GM12864 (cell line): ENCODE measurements at places on chromosomes 7 and 10.

GRCh38 chr10:133165556-133166503 lies 5.8 kb downstream of the KNDC1 start:
- DNase-seq = no peak

DNA sequence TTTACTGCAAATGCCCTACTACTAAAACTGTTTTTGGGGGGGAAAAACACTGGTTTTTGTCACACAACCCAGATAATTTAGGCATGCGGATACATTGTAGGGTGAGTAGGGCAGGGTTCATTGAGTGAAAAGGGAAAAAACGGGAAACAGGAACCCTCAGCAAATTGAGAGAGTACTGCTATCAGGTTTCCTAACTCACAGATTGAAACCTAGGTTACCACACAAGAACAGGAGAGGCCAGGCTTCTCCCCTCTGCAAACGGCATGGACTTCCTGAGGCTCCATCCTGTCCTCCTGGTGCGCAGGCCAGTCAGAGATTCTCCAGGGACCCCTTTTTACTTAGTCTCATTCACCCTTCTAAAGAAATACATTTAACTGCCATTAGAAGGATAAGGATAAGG lies 30.6 kb downstream of the AVL9 start:
- DNase-seq = no peak

GRCh38 chr7:38318803-38319416 lies 45.5 kb upstream of the TARP start:
- peak; percentile 31 for DNase-seq

DNA sequence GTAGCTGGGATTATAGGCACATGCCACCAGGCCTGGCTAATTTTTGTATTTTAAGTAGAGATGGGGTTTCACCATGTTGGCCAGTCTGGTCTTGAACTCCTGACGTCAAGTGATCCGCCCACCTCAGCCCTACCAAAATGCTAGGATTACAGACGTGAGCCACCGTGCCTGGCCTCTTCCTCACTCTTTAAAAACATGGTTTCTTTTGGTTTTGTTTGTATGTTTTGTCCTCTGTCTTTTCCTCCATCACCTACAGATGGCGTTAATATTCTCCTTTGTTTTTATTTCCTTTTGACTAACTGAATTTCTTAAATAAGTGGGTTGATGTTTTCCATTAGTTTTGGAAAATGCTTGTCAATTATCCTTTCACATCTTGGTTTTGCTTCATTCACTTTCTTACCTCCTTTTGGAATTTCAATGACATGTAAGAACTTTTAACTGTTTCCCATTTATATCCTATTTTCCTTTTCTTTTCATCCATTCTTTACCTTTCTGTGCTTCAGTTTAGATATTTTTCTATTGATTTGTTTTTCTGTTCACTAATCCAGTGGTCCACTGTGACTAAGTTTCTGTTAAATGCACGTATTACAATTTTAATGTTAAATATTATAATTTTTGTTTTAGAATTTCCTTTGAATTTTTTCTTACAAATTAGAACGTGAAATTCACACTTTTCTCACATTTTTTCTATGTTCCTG lies 104.1 kb downstream of the ZNF467 start:
- DNase-seq = no peak

GRCh38 chr10:28897617-28898464 lies 220.5 kb downstream of the BAMBI start:
- no peak for DNase-seq

DNA sequence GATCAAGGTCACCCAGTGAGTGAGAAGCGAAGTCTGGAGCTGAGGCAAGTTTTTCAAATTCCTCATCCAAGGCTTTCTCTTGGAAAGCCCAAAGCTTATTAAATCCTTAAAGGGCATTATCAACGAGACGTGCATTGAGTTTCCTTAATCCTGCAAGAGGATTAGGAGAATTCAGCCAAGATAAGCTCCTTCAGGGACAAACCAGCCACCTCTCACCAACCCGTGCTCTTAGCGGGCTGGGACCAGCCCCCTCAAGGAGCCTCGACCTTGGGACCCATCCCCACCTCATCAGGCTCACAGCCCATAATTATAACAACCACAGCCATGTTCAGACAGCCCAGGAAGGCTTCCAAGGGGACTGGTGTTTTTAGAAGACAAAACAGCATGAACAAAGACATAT lies 12.0 kb upstream of the SLC29A4 start:
- DNase-seq = no peak

DNA sequence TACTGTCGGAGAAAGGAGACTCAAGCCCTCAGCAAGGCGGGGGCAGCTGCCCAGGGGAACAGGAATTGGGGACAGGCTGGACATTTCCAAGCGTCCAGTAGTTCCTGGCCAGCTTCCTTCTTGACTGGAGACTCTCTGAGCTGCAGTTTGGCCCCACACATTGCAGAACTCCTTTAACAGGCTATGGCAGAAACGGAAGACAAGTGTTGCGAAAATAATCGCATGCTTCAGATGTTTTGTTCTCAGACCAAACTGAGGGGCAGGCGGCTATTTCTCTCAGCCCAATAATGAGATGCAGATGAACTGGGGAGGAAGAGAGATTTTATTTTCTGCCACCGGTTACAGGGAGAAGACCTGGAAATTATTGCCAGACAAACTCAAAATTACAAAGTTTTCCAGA lies 88.0 kb upstream of the PFKP start:
- no peak for DNase-seq

DNA sequence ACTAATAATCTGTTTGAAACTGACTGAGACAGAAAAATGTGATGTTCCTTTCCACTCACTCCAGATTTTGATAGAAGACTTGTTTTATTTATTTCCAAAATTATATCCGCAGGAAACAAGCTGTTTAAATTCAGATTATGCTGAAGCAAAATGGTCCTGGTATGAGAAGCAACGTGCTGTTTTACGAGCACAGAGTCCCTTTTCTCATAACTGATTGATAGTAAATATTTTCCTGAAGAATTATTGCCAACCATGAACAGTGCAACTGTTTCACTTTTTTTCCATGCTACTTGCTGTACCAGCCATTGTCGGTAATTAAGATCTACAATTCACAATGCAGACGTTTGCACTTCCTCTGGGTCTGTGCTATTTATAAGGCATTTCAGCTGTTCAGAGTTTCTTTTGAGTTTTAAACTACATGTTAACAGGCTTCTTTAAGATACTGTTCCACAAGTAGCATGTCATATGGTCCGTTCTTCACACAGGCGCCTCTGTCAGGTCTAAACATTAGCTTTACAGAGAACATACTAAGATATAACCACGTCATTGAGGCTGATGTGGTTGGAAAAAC lies 103.8 kb downstream of the POLL start:
- DNase-seq = no peak

DNA sequence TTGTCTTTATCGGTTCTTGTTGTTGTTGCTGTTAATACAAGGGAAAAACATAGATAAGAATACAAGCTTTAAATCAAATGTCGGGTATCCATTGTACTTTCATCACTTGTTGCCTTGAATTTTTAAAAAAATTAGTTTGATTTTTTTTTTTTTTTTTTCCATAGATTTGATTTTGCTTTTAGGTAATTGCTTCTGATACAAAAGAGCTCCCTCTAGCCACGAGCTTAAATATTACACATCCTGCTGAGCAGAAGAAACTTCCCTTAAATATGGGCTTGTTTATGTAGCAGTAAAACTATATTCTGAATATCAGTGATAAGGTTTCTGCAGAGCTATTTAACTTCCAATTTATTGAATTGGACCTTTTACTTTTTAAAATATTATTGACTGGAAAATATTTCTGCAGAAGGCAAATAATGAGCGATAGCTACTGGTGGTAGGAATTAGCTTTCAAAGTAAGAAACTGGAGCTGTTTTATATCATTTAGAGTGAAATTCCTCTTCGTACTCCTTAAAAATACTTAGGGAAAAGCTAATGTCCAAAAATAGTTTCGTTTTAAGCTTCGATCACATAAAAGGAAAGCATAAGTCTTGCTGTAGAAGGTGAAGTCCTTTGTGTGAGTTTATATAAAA lies 216.9 kb downstream of the POLR1F start:
- no peak for DNase-seq

- DNase-seq = no peak
Measured at GRCh38 chr7:98266840-98267239, 14.6 kb upstream of the BRI3 start.

DNA sequence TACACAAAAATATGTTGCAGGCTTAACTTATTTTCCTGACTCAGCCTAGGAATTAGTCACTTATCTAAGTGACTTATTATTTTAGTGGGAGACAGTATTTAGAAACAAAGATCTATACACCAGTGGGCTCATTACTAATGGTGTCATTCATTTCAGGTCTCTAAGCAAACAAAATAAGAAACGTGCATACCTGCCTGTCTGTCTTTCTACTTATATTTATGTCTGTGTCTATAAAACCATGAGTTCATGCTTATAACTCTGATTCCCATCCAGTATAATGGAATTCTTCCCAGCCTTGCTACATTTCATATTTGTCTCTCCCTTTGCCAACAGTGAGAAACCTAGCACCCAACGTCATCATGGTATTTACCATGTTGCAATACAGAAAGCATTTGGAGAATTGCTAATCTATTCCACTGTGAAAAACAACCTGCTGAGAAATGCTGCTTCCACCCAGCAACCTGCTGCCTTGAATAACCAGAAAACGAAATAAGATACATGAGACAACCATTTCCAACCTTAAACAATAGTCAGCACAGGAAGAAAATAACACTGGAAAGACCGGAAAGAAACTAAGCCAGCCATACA lies 501.0 kb downstream of the GLRX3 start:
- DNase-seq = no peak
